Left renal pelvis (tissue), 4 donors: ENCODE measurements at places on chromosomes 2 and 18.

GRCh38 chr2:238865744-238866355 lies 18.0 kb downstream of the TWIST2 start:
- no peak for DNase-seq

DNA sequence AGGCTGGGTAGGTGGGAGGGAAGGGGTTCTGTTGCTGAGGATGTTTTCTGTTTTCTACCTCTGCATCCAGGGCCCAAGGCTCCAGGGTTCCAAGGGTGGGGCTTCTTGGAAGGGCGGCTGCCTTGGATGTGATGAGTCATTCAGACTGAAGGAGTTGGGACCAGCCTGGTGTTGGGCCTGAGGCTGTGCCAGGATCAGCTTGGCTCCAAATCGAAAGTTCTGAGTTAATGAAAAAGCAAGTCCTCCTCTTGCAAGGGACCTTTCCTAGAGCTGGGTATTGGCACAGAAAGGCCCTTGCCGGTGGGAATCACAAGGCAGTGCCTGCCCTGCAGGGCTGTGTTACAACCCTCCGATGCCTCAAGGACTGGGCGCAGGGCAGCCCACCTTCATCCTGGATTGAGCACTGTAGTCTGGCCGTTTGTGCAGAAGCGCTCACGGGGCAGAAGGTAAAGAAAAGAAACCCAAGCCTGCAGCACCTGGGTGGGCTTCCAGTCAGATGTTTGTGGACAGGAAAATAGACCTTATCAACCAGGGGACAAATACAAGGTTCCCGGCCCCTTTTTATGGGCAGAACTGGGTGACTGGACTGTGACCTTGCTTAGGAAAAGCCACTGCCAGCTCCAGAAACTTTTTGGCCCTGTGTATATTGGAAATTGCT lies 52.5 kb upstream of the MCFD2 start:
- DNase-seq = no peak

GRCh38 chr18:61892683-61893308 lies at the start of gene RNF152:
TSS of gene RNF152 (minus strand) at chr18:61893007. CDS start at chr18:61816463, 76,544 bp downstream.
- no peak for DNase-seq

DNA sequence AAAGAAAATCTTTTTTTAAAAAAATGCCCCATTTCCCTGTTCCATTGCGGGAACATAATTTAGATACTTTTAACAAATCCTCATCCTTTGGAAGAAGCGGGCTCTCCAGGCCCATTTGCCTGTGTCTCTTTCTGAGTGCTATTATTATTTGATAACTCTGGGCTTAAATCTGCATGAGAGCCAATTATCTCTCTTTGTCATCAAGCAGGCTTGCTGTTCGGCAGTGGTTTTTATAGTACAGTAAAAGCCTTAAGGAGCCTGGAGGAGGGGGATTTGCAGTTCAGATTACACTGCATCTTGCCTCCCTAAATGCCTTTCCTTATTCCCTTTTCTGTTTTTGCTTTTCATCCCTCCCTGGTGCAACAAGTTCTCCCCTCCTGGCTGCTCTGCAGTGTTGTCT lies 50.6 kb downstream of the CELF4 start:
- no peak for DNase-seq

DNA sequence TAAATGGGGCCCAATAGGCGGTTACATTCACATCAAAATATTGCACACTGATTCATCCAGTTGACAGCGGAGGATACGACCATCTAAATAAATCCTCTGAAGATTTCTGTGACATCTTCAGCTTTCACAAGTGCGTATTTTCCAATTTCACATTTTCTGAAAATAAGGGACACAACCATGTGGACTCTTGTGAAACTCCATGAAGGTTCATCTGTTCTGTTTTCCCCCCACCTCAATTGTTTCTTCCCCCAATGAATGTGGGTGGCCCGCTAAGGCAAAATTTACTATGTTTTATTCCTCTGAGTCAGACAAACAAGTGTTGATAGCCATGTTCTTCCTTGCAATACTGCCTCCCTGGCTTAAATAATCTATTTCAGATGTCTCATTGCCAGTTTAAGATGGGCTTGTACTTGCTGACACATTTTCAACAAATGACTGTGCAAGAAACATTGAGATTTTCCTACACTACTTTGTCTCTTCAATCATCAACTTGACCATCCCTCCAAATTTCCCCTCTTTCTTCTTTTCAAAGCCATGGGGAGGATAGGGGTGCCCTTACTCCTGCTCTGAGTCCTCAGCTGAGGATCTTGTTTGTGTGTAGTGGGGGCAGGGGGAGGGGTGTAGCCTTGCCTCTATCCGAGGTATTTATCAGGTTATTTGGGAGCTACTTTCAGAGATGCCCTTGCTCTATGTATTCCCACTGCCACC lies 78.2 kb downstream of the BCL11A start:
- no peak for DNase-seq

- DNase-seq = no peak
Observed at GRCh38 chr2:207983641-207984042, 41.7 kb downstream of the PLEKHM3 start.

GRCh38 chr18:77081390-77081778 lies 51.2 kb downstream of the MBP start:
- DNase-seq = no peak
